ENCODE measurements at places on chromosomes 5 and 9.

DNA sequence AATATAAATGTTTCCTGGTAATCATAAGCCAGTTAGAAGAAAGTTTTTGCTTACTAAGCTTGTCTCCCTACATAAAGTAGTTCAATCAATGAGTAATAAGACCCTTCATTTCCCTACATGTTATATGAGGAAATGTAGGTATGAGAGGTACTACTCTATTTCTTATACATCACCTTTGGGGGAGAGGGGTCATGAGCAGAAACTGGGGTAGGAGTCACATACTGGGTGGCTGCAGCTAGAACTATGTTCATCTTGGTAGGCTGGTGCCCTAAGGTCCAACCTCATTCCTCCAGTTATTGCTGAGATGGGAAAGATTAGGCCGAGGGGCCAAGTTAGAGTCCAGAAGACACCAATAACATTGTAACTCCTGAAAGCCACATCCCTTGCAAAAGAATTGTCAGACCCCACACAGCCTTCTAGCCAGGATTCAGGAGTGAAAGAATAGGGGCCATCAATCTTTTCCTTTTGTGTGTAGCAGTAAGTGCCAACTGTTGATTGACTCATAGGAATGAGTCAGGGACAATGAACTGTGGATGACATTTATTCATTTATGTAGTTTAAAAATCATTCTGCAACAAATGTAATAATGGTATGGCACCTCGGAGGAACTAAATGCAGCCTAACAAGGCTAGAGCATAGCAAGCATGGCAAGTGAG is 21.6 kb upstream of the SREK1 start:
- DNase-seq = no peak

- DNase-seq = no peak
These were observed 68.7 kb downstream of the LNPEP start for GRCh38 chr5:97004423-97005060.

- no peak for DNase-seq
These were observed 75.9 kb downstream of the SLC38A9 start for GRCh38 chr5:55636177-55636576.

GRCh38 chr5:133731951-133732350 is 119.6 kb upstream of the FSTL4 start:
- no peak for DNase-seq

GRCh38 chr5:135129307-135129706 is 95.3 kb upstream of the PITX1 start:
- no peak for DNase-seq

- no peak for DNase-seq
These were observed 36.2 kb downstream of the VAV2 start for GRCh38 chr9:133955821-133956411.

GRCh38 chr5:2453781-2454180 is 297.7 kb downstream of the IRX2 start:
- DNase-seq = no peak

DNA sequence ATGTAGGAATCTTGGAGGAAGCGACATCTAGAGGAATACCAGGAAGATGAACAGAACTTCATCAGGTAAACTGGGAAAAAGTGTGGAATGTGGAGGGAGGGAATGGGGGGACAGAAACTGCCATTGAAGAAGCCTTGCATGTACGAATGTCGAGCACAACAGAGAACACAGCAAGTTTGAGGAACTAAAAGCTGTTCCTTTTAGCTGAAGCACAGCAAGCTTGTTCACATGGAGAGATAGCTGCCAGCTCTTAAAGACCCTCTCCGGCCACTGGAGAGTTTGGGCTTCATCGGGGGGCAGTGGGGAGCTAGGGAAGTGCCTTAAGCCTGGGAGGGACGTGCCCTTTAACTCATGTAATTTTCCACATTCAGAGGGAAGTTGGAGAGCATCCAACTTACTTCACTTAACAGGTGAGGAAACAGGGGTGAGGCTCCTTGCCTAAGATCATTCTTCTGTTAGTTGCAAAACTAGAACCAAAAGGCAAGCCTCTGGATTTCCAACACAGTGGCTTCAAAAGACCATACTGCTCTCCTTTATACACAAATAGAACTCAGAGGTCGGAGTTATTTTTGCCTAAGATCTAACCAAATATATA is 2.3 kb upstream of the CYFIP2 start:
- no peak for DNase-seq

GRCh38 chr9:16043756-16044578 is 491.1 kb downstream of the CCDC171 start:
- DNase-seq = no peak

DNA sequence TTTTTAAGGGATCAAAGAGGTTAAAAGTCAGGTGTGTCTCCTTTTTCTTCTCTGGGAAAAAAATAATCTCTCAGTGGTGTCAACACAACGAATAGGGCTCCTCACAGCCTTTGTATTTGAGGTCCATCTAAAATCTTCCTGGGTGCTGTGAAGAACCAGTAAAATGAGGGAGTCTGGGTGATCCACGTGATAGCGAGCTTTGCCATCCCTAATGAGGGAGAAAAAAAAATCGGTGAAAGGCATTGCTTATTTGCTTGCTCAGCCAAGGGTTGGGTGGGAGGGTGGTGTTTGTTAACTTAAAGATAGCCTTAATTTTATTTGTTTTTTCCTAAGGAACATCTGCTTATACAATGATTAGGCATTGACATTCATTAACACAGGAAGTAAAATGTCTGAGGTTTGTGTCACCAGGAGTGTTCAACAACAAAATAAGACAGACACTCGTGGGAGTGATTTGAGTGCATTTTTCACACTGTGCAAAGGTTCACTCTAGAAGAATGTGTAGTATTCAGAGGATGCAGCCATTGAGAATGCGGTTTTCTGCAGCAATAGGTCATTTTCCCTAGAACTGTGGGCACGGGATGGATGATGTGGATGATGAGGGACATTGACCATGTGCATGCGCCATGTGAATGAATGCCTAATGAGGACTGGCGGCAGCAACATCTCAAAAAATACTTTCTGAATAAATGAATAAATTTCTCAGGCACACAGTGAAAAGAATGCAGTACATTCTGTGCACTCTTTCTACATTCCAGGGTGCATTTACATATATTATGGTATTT is 369.5 kb downstream of the NTRK2 start:
- DNase-seq = no peak

GRCh38 chr5:103408408-103408807 is 149.8 kb downstream of the MACIR start:
- no peak for DNase-seq

DNA sequence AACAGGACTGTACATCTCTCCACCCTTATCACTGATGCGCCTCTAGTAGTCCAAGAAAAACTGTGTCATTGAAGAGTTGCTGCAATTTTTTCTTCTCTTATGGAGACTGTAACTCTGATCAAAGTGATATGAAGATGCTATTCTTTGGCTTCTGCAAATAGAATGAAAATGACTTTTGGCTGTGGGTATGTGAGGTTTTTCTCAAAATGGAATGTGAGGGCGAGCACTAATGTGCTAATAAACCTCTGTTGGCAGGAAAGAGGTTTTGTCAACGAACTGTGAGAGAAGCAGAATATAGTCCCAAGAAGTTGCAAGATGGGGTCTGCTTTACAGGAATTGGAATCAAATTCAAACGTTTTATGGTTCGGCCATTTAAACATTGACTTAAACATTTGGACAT is 252.0 kb upstream of the GAS1 start:
- no peak for DNase-seq

DNA sequence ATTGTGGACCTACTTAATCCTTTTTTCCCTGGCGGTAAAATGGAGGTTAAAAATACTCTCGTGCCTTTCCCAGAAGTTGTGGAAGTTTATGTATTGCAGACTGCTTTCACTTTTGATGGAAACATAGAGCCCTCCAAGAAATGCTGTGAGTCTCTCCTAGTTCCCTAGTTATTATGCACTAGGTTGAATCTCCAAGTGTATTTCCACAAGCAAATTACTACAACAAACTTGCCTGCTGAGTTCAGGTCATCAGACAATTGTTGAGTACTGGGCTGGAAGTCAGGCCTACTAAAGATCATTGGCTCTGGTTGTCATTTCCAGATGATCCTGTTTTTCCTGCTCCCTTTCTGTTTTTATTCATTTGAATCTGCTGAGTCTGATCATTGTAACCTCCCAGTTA is 104.1 kb downstream of the CD180 start:
- no peak for DNase-seq

DNA sequence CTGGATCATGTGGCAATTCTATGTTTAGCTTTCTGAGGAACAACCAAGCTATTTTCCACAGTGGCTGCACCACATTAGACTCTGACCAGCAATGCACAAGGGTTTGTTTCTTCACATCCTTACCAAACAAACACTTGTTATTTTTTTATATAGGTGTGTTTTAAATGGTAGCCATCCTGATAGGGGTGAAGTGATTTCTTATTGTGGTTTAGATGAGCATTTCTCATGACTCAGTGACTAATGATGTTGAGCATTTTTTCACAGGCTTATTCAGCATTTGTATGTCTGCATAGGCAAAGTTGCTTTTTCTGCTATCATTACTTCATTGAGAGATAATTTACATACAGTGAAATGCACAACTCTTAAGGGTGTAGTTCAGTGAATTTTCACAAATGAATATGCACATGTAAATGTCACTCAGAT is 36.0 kb downstream of the ANKRD33B start:
- DNase-seq = no peak

DNA sequence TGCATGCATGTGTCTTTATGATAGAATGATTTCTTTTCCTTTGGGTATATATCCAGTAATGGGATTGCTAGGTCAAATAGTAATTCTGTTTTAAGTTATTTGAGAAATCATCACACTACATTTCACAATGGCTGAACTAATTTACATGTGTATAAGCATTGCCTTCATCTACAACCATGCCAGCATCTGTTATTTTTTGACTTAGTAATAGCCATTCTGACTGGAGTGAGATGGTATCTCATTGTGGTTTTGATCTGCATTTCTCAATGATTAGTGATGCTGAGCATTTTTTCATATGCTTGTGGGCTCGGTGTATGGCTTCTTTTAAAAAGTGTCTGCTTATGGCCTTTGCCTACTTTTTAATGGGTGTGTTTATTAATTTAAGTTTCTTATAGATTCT is 102.3 kb upstream of the CCDC112 start:
- no peak for DNase-seq

GRCh38 chr9:111952559-111952958 is 55.9 kb downstream of the UGCG start:
- DNase-seq = no peak

- no peak for DNase-seq
These were observed 174.3 kb downstream of the PAPPA start for GRCh38 chr9:116327701-116328405.

GRCh38 chr9:114366334-114367128 is 21.3 kb downstream of the AKNA start:
- DNase-seq = no peak

- DNase-seq = no peak
These were observed 251.7 kb upstream of the WWC1 start for GRCh38 chr5:168039566-168040248.

DNA sequence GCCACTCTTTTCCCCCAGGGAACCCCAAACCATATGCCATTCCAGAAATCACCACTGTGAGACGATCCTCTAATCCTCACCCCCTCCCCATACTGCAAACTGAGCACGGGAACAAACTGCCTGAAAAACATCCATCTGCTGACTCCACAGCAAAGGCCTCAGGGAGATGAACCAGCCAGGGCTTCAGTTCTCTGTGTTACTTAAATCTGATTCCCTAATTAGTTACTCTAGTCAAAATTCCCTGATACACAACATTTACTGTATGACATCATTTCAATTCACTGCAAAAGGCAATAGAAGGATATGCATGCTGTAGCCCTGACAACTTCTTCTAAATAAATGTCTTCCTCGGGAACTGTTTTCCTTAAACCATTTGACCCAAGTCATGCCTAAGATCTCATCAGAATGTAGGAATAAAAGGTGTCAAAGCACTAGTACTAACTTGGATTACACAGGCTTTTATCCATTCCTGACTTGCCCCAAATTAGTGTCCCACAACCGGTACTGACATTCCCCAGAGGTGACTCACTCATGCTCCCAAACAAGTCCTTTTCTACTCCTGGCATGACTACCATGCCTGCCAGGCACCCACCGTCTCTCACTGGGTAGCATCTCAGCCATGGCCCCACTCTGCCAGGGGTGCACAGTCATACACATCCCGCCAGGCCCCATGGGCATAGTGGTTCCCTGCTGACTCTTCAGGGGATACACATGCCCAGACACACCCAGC is 35.0 kb downstream of the MTX3 start:
- DNase-seq = no peak

- no peak for DNase-seq
These were observed 72.7 kb downstream of the SPATA31C2 start for GRCh38 chr9:88065619-88066018.

GRCh38 chr5:120502531-120502930 is 38.4 kb downstream of the PRR16 start:
- no peak for DNase-seq

DNA sequence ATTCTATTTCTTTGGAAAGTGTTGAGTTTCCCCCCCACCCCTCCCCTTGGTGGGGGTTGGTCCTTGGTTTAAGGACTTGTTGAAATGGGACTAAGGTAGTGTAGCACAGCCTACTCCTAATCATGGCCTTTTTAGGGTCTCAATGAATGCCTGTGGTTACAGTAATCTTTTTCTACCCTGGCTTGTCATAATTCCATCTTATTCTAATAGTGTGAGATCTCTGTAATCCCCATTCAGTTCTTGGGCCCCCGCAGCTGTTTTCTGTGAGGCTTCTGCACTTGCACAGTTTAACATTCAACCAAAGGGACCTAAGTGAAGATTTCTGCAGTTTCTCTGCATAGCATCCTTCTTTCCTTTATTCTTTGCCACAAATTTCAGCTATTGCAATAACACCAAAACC is 30.7 kb downstream of the TNFSF15 start:
- no peak for DNase-seq

DNA sequence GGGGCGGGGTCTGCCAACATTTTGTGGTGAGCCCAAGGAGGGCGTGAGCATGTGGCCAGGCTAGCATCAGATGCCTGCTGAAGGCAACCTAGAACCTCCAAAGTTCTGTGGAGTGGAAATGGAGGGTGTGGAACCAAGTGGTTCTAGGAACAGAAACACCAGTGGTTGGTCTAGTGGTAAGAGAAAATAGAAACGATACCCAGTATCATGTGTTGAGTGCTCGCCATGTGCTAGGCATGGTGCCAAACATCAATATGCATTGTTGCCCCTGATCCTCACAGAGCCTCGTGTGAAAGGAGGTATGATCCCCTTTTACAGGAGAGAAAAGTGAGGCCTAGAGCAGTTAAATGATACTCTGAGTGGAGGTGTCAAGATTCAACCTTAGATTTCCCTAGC is 31.5 kb upstream of the MVB12B start:
- DNase-seq = no peak

DNA sequence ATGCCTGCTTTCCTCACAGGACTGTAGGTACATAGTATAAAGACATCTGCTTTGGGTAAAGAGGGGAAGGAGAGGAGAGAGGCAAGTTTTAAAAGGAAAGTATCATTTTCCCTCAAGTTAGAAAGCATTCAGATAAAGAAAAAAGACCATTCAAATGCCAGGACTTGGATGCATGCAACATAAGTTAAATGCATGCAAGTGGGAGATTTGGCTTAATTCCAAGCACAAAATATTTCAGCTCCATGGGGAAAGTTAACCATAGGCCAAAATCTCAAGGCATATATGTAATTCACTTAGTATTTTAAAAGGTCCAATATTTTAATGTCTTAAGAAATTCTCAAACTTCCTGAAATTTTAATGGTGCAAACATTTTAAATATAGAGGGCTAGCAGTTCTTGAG is 36.4 kb downstream of the POU5F2 start:
- no peak for DNase-seq

All from stimulated activated CD4-positive, alpha-beta T cell treated with anti-CD3 and anti-CD28 coated beads, Interleukin-4, amount 100 ng/mL, for 24 hours (primary cell).